Occipital lobe (tissue), 3 donors: ENCODE measurements at places on chromosomes 4 and X. TPM values are rescaled to one million over a fixed set of nuclear protein-coding genes. Genes with fewer than 3 reads are reported as not detected.
A peak's percentile ranks its signal among the peaks of the same experiment; 100 is the strongest.

GRCh38 chrX:12953420-12953819 lies 21.5 kb upstream of the TMSB4X start:
- no peak for DNase-seq

DNA sequence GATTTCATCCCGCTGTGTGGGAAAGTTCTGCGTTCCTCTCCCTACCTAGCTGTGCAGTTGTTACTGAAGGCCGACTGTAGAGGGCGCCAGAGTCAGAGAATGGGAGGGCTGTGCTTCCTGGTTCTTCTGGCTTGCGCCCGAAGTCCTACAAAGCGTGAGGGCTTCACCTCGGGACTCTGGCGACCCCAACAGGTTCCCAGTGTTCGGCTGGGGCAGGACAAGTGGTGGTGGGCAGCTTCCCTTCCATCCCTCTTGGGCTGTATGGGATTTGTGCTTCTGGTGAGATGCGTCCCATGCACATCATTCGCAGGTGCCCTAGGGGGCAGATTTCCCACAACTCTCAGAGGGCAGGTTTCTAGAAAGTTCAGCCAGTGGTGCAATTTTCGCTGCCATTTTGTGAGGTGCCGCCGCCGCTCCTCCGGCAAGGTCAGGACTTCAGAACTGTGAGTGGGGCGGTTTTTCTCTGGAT lies 27.3 kb downstream of the CT45A1 start:
- DNase-seq = no peak

GRCh38 chr4:123528501-123529277 lies 132.1 kb downstream of the SPRY1 start:
- DNase-seq = no peak

DNA sequence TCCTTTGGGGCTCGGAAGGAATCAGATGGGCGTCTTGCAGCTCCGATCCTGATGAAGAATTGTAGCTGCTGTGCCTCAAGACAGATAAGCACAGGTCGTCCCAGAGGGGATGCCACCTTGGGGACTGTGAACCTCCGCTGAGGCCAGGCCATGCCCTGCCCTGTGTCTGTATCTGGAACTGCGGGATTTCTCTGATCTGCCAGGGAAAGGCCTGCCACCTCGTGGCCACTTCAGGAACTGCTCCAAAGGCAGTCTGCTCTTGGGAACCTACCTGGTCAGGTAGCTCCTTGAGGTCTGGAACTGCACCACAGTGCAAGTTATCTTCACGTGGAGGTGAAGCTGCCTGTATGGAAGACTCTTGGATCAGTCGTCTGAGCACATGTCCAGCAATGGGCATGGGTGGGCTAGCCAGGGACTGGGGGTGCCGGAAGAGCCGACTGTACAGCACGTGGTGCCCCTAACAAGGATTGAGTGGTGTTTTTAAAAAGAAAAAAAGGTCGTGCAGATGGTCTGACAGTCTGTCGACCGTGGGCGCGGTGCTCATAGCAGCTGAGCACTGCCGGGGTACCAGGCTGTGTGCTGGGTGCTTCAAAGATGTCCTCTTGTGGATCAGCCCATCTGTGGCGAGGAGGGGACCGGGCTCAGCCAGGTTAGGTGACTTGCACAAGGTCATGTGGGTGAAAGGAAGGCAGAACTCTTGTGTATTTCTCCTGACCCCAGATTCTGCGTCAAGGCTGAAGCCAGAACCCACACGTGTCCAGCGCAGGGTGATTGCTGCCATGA lies 3.1 kb upstream of the GRPEL1 start:
- DNase-seq = peak; percentile 66

DNA sequence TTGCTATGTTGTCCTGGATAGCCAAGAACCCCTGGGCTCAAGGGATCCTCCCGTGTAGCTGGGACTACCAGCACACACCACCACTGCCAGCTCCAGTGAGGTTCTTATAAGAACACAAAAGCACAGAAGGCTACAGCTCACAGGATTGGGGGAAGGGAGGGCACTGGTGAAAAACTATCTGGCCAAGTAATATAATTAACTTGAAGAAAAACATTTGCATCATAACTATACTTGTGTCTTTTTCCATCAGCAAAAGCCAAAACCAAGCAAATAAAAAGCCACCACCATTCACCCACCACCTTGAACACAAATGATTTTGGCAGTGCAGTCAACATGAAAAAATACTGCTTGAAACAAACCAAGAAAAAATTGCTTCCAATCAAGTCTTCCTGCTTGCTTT lies 188.2 kb downstream of the MAML3 start:
- DNase-seq = no peak

GRCh38 chr4:161680146-161680545 lies 483.7 kb downstream of the FSTL5 start:
- no peak for DNase-seq

DNA sequence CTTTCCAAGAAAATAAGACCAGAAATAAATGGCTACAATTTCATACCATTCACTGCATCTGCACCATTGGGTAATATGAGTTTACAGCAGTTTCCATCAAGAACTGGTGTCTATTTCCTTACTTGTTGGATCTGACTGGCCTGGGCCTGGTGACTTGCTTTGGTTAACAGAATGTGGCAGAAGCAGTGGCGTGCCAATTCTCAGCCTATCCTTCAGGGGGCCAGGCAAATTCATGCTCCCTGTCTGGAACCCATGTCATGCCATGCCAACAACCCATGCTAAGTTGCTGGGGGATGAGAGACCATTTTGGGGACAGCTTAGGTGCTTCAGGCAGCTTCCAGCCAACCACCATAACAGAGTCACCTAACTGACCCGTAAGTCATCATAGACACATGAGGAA lies 656.7 kb downstream of the SPOCK3 start:
- DNase-seq = no peak

The PLAC8 gene
- 1.4 TPM for total RNA-seq

DNA sequence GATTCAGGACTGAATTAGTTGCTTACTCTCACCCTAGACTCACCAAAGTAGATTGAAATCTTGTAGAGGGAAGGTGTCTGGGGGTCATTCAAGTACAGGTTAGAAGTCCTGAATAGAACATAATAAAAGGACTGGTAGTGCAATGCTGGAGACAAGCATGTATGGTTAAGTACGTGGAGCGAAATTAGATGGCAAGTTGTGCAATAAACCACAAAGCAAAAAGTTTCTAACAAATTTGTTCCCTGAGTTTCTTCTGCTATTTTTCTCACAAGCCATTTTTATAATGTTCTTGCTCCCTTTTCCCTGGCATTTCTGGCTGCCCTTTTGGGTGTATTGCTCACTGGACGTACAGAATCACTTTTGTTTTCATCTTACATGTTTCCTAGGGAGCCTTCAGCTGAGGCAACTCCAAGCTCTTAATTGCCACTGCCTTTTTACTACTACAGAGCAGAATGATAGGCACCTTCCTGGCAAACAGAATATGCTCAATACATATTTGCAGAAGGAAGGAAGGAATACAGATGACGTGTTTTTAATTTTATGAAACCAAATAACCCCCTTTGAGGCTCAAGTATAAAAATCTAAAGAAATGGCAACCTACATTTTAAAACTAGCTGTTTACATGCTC lies 23.4 kb downstream of the LANCL3 start:
- no peak for DNase-seq

GRCh38 chrX:96791559-96791958 lies 92.1 kb upstream of the RPA4 start:
- DNase-seq = no peak

GRCh38 chrX:123878252-123878721 lies 18.4 kb downstream of the XIAP start:
- no peak for DNase-seq

DNA sequence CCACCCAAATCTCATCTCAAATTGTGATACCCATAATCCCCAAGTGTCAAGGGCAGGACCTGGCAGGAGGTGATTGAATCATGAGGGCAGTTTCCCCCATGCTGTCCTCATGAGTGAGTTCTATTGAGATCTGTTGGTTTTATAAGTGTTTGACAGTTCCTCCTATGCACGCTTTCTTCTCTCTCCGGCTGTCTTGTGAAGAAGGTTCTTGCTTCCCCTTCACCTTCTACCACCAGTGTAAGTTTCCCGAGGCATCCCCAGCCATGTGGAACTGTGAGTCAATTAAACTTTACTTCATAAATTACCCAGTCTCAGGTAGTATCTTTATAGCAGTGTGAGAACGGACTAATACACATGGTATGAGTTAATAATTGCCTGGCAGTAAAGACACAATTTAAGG lies 581.7 kb upstream of the AMOT start:
- DNase-seq = no peak
